Endodermal cell (in vitro differentiated cells): ENCODE measurements at places on chromosomes 4 and X. TPM values are rescaled to one million over a fixed set of nuclear protein-coding genes. Genes with fewer than 3 reads are reported as not detected.

DNA sequence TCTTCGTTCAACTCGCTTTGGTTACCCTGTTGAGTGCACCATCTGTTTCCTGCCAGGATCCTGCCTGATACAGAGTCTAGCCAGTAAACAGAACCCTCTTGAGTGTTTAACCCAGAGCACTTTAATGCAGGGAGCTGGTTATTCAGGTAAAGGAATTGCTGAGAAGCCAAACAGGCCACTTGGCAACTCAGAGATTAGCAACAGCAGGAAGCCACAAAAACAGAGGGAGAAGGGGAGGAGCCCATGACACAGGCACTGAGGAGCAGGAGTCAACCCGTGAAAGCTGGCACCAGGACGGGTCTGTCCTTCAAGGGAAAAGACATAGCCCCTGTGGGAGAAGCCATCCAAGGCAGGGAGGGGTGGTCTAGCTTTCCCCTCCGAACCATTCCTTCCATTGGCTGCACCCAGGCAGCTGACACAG is 641.4 kb downstream of the ZNF674 start:
- peaks cover 5% of the 10 kb centered on the region for H3K4me1 ChIP-seq
- H3K27me3 ChIP-seq: no peaks in the 10 kb centered on the region
- H3K36me3 ChIP-seq: no peaks in the 10 kb centered on the region

DNA sequence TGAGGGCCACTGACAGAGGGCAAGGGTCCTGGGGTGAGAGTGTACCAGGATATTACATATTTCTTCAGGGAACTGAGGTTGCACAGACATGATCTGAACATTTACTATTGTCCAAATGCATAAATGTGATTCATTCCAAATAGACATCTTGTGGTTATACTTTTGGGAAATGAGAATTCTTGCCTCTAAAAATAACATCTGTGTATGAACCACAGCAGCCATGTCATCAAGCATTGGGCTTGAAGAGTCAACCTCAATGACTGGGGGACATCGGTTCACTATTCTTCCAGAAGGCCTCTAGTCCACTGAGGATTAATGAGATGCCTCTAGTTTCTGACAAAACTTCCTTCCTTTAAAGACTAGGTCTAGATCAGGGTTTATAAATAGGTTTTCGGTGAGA is 193.1 kb upstream of the GPC4 start:
- H3K36me3 ChIP-seq: no peaks in the 10 kb centered on the region
- no peak for DNase-seq
- H3K4me3 ChIP-seq: no peak overlapping the region
- H3K4me1 ChIP-seq: no peaks in the 10 kb centered on the region
- no peak overlapping the region for H3K27ac ChIP-seq
- H3K27me3 ChIP-seq: no peaks in the 10 kb centered on the region

GRCh38 chr4:87419578-87420249 is 2.7 kb upstream of the NUDT9 start:
- no peaks in the 10 kb centered on the region for H3K36me3 ChIP-seq
- peak overlapping the region; percentile 33 for H3K4me3 ChIP-seq
- no peak for DNase-seq

- H3K36me3 ChIP-seq: peaks cover 7% of the 10 kb centered on the region
- no peak for DNase-seq
- H3K27ac ChIP-seq: no peak overlapping the region
- H3K27me3 ChIP-seq: no peaks in the 10 kb centered on the region
- H3K4me3 ChIP-seq: no peak overlapping the region
- peaks cover 2% of the 10 kb centered on the region for H3K4me1 ChIP-seq
These were observed 54.2 kb upstream of the SLC10A4 start for GRCh38 chr4:48428926-48429325.

DNA sequence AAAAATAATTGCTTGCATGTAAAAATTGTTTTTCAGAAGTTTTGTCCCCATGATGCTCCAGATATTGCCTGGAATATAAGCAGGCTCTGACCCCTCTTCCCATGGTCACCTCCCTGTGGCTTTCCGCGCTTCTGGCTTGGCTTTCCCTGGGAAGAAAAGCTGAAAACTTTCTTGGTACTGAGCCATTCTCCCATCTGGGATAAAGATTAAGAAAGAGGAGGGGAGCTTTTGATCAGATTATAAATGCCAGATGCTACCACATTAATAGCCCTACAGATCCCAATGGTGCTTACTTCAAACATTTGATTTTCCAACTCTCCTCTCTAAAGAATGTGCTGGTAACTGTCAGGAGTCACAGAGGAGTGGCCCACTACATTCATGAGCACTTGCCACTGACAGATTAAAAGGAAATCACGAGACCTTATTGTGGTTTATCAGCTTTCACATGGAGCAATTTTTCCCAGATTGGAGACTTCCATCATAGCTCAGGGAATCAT is 54.4 kb upstream of the GAB1 start:
- H3K27ac ChIP-seq: no peak overlapping the region
- no peak for DNase-seq
- no peaks in the 10 kb centered on the region for H3K4me1 ChIP-seq
- no peak overlapping the region for H3K4me3 ChIP-seq

- H3K27ac ChIP-seq: no peak overlapping the region
These were observed 266.4 kb upstream of the TENM3 start for GRCh38 chr4:181976764-181977163.

- no peaks in the 10 kb centered on the region for H3K27me3 ChIP-seq
- H3K36me3 ChIP-seq: no peaks in the 10 kb centered on the region
- H3K4me1 ChIP-seq: no peaks in the 10 kb centered on the region
These were observed 653.3 kb downstream of the NLGN4X start for GRCh38 chrX:5575407-5575806.

Gene LIMCH1
- total RNA-seq: 5.8 to 12.0 TPM (median 7.9 TPM) in 3 replicates
